ENCODE measurements at places on chromosomes 1 and 21.

DNA sequence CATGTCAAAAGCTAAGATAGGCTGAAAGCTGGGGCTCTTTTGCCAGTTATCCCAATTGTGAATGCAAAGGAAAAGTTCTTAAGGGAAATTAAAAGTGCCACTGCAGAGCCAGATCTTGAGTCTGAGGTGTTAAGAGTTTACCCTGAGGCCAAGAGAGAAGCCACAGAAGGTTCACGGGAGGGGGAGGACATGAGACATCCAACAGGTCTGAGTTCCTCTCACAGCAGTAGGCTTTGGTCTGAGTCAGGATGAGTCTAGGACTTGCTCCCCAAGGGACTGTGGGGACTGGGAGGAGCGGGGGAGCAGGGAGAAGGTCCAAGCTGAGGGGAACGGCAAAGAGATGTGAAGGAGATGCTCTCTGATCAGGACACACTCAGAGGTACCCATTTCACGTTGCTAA lies 411.2 kb upstream of the CAMK1G start:
- DNase-seq = no peak

GRCh38 chr1:89746424-89747149 lies 74.2 kb upstream of the LRRC8D start:
- no peak for DNase-seq

- DNase-seq = peak; percentile 28
Measured at GRCh38 chr1:20233394-20233793, 47.1 kb upstream of the PLA2G2C start.

DNA sequence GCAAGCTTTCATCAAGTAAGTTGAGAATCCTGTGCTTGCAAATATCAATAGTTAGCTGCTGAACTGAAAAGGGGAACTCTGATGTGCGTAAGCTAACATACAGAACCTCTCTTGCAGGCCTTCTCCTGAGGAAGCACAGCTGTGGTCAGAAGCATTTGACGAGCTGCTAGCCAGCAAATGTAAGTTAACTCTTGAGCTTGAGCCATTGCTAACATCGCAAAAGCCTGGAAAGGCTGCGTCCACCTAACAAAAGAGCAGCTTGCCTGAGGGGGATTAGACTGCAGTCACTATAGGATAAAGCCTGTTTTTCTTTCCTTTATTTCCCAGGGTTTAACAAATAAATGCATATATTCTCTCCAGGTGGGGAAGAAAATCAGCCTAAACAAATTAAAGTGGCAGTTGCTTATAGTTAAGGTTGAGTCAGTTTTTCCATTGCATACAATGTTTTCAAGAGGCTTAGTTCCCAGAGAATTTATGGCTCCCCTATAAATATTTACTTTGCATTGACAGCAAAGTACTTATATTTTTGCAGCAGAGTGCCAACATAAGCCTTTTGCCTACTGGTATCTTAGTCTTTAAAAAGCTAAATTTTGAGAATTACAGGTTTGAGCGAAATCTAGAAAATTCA lies 1.5 kb downstream of the RGS2 start:
- no peak for DNase-seq

- no peak for DNase-seq
Measured at GRCh38 chr1:194161591-194161990, 975.2 kb upstream of the B3GALT2 start.

- no peak for DNase-seq
Measured at GRCh38 chr21:42340187-42341050, 10.4 kb downstream of the TFF2 start.

GRCh38 chr1:161073474-161074121 lies 3.9 kb upstream of the ARHGAP30 start:
- no peak for DNase-seq

GRCh38 chr1:174534789-174535188 lies 87.0 kb downstream of the GPR52 start:
- no peak for DNase-seq

GRCh38 chr1:161198897-161199431 lies at the start of gene ADAMTS4:
Gene ADAMTS4, minus strand, starts transcription at chr1:161199054. Its CDS starts 427 bp downstream, at chr1:161198627.
- DNase-seq = no peak

DNA sequence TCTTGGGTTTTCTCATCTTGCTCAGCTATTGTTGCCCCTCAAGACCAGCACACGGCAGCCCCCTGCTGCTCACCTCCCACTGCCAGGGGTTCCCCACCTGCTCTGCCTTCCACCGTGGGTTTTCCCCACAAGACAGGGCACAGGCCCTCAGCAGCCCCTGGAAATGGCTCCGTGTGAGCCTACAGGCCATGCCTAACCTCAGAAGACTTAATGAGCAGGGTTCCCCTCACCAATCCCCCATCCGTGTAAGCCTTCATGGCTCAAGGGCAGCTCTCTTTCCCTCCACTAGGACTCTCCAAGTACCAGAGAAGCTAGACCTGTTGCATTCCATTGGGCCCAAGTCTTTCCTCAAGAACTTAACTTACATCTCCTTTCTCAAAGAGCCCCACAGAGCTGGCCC lies 18.4 kb upstream of the RCAN3 start:
- DNase-seq = no peak

DNA sequence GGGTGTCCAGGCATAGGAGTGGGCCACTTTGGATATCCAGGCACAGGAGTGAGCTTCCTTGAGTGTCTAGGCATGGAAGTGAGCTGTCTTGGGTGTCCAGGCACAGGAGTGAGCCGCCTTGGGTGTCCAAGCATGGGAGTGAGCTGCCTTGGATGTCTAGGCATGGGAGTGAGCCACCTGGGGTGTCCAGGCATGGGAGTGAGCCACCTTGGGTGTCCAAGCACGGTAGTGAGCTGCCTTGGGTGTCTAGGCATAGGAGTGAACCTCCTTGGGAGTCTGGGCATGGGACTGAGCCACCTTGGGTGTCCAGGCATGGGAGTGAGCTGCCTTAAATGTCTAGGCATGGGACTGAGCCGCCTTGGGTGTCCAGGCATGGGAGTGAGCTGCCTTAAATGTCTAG lies 146.3 kb downstream of the C1orf94 start:
- DNase-seq = no peak

GRCh38 chr1:82045221-82045620 lies 244.5 kb downstream of the ADGRL2 start:
- DNase-seq = no peak

DNA sequence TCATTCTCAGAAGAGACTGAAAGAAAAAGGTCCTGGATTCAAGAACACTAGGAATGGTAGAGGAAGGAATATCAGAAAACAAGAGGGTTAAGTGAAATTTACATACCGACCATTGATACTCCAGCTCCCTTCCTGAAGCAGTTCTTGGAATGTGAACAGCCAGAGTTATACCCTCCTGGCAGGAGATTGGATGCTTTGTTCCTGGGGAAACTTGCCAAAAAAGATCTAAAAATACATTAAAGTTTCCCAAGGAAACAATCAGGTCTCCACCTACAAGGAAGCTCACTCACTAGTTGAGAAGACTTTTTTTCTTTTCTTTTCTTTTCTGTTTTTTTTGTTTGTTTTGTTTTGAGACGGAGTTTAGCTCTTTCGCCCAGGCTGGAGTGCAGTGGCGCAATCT lies 91.1 kb downstream of the HLX start:
- DNase-seq = no peak

- no peak for DNase-seq
Measured at GRCh38 chr1:246147524-246148461, 359.3 kb downstream of the SMYD3 start.
